ENCODE measurements at places on chromosomes 1 and 21.

GRCh38 chr1:158972841-158973240 is 36.9 kb upstream of the IFI16 start:
- DNase-seq = no peak

- DNase-seq = no peak
Observed at GRCh38 chr1:56866656-56867055, 12.1 kb downstream of the C8A start.

GRCh38 chr21:34886240-34887104 is 162.6 kb downstream of the RUNX1 start:
- DNase-seq = no peak

- DNase-seq = no peak
Observed at GRCh38 chr1:39016604-39017171, 9.5 kb upstream of the NDUFS5 start.

GRCh38 chr21:31644643-31645042 is 14.8 kb upstream of the SOD1 start:
- DNase-seq = no peak

DNA sequence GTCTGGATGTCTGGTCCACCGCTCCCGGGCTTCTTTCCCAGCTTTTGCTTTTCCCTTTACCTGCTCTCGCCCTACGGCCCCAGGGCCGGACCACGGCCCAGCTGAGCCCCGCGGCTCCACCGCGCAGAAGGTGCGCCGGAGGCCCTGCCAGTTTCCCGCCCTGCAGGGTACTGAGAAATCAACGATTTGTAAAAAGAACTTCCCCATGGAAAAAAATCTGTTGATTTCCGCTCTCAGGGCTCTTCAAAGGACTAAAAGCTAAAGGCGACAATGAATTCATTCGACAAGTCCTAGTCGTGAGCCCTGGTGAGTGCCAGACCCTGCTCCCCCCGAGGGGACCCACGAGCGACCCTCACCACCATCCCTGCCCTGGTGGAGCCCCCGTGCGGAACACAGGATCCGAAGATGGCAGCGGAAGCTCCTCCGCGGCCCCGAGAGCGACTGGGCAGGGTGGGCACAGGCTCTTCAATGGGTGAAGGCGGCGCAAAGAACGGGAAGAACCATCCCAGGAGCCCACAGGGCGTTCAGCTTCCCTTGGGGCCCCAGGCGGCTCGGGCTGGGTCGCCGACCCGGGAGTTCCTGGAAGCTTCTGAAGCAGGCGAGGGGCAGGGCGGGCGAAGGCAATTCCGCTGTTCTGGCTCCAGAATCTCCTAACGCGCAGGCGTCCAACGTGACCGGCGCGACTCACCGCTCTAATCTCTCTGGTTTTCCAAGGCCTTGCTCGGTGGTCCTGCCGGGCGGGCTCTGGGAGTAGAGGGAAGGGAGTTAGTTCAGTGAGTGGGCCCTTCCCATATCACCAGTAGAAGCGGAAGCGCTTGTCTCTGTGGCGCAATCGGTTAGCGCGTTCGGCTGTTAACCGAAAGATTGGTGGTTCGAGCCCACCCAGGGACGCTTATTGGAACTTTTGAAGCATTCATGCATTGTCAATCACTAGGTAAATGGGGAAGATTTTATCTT is 6.6 kb upstream of the RNU1-2 start:
- peak; percentile 70 for DNase-seq

DNA sequence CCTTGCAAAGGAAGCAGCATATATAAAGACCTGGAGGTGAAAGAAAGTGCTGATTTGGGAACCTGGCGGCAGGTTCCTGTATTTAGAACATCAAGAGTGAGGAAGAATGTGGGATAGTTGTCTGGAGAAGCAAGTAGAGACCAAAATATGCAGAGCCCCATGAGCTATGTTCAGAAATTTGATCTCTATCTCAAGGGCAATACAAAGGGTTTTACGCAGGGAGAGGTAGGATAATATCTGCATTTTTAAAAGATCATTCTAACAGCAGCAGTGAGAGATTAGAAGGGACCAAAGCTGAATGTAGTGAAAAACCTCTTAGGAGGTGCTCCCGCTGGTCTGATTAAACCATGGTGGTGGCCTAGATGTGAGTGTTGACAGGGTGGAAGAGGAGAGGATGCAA is 453.9 kb upstream of the PKN2 start:
- DNase-seq = no peak

GRCh38 chr1:84687714-84688462 is 2.4 kb downstream of the SSX2IP start:
- no peak for DNase-seq

GRCh38 chr1:6497215-6497866 is 5.9 kb upstream of the PLEKHG5 start:
- DNase-seq = no peak

DNA sequence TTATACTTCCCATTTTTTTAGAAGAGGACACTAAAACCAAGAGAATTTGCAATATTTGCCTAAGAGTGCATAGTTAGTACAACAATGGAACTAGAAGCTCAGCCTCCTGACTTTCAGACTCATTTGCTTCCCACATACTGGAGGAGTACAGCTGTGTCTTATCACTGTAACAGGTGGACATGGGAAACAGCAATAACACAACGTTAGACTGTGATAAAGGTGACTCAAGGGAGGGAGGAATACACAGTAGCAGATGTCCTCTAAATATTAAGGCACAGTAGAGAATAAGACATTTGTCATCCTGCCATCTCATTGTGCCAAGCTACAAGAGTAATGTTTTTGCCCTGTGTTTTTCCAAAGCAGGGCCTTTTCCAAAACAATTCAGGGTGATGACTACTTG is 55.4 kb upstream of the JAK1 start:
- DNase-seq = no peak

GRCh38 chr1:167492481-167492910 is 25.8 kb downstream of the CD247 start:
- DNase-seq = no peak

GRCh38 chr1:245609354-245610150 is 454.8 kb downstream of the KIF26B start:
- DNase-seq = no peak

DNA sequence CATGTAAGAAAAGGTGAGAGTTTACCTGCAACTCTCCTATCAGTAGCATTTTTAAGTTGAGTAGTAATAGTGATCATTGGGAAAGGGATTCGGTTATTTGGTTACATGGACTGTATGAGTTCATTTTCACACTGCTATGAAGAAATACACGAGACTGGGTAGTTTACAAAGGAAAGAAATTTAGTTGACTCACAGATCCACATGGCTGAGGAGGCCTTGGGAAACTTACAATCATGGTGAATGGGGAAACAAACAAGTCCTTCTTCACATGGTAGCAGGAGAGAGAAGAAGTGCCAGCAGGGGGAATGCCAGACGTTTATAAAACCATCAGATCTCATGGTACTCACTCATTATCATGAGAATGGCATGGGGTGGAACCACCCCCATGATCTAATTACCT is 59.3 kb upstream of the FBXO28 start:
- no peak for DNase-seq

GRCh38 chr21:31107871-31108270 is 69.6 kb upstream of the KRTAP19-8 start:
- no peak for DNase-seq

DNA sequence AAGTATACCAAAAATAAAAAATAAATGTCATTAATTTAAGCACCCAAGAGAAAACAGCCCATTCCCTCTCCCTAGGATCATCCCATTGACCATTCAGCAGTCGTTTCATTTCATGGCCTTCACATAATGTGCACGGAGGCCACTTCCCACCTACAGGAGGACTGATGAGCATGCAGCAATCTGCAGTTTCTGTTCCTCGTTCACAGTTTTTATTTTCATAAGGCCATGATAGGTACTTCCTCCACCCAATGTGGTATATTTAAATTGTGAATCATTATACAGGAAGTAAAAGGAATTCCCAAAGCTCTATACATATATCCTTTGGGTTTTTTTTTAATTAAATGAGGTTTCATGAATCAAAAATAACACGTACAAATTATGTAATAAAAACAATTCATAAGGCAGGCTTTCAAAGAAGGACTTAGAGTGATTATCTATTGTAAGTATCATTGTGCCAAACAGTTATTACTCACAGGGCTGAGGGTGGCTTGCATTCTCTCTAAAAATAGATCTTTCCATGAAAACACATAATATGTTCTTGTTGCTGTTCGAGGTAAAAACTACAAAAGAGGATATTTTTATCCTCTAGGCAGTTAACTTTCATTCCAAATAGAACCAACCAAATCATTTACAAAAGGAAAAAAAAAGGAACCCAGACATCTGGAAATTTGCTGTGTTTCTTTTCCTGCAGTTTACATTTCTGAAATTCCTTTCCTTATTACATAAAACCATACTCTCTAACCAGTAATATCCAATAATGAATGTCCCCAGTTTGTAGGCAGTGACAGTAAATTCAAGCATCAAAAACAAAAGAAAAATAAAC is 27.5 kb upstream of the SLC44A3 start:
- no peak for DNase-seq

- no peak for DNase-seq
Observed at GRCh38 chr1:208885060-208885459, 640.9 kb upstream of the PLXNA2 start.

DNA sequence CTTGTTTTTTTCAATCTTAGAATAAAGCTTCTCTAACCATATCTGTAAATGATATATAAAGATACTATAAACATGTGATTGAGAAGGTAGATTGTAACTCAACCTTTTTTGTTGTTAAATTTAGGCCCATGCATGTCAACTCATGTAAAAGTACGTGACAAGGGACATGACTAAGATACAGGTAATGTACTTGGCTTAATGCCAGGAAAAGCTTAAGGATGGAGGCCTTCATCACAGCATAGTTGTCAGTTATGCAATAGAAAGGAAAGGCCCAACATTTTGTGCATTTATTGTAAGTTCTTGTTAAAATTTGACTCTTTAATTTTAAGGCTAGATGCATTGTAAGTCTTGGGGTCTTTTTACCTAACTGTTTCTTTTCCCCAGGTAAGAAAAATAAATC is 305.1 kb downstream of the LTN1 start:
- no peak for DNase-seq

GRCh38 chr1:160373696-160374095 is 6.8 kb downstream of the NHLH1 start:
- no peak for DNase-seq

DNA sequence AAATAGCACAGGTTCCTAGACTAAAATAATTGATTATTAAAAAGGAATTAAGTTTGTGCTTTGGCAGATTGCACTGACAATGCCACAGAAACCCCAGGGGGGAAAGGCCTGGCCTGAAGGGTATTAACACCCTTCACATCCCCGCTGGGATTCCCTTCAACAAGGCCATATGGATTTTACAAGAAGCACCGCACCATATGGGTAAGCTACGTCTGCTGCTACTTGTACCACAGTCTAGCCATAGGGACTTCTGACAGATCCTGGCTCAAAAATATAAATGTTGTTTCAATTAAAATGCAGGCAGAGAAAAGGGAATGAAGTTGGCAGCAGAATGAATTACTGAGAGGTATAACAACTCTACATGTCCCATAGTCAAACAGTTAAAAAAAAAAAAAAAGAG is 101.0 kb downstream of the DENND1B start:
- DNase-seq = no peak

DNA sequence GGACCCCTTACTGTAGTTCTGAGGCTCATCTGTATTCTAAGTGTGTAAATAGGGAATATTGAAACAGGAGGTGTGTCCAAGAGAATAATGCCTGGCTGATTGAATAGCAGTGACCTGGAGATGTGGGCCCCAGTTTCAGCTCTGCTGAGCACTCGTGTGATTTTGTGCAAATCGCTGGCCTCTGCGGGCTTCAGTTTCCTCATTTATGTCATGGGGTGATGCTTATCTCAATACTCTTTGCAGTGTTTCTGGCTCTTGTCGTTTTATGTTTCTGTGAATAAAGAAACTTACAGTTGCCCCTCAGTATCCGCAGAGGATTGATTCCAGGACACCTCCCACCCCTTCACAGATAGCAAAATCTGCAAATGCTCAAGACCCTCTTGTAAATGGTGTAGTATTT is 5.0 kb downstream of the COG2 start:
- no peak for DNase-seq

- DNase-seq = no peak
Observed at GRCh38 chr1:10815858-10816195, 19.4 kb upstream of the CASZ1 start.

DNA sequence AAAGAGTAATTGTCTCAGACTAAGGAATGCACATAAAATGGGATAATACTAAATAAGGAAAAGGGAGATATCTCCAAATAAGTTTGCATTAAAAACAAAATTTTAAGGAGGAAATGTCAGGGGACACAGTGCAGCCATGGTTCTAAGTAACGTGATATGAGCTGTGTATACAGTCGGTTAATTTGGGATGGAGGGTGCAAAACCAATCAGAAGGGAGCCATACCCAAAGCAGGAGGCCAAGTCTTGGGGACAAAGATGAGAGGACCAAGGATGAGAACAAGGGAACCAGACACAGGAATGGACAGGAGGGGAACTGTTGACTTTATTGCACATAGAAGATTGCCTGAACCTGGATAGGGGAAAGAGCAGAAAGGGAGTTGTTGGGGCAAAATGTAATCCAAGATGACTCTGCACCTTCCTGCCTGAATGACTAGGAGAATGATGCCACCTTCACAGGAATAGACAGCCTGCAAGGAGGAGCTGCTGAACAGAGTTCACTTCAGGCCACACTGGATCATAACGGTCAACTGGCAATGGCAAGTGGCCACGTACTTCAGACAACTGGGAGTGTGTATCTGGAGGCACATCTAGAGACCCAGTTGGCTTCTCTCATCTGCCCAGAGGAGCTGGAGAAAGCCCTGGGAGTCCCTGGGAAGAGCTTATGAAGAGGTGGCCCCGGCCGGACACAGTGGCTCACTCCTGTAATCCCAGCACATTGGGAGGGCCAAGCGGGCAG is 22.0 kb upstream of the BOLA1 start:
- DNase-seq = no peak

- no peak for DNase-seq
Observed at GRCh38 chr1:209787551-209787950, 3.2 kb upstream of the C1orf74 start.

DNA sequence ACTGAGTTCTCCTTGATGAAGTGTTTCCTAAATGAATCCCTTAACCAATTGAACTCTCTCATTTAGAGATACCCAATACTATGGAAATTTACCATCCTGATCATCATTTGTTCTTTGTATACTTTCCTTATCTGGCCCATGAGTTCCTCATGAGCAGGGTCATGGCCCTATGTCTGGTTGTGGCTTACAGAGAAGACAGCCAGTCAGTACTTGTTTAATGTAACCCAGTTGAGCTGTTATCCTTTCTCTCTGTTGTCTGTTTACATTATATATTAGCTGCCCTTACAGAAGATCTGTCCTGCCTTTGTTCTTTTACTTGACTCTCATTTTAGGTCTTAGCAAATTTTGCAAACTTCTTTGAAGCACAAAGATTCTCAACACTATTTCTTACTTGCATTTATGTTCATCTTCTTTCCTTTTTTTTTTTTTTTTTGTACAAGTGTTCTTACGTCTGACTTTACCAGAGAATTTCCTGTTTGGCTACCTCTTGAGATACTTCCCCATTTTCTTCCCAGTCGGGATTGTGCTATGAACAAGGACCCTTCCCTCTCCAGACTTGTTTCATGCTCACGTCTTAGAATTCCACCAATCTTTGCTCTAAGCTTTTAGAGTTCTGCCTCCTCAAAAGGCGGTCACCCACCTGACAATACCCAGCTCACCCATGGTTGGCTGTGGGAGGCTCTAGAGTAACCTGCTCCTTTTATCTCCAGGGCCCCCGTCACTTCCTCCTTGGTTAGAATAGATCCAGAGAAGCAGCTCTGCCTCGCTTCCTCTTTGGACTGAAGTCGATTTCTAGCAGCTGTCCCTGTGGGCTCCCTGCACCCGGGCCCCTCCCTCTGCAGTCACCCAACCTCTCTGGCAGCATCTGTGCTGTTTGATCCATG is 53.6 kb upstream of the RUNX1 start:
- DNase-seq = no peak

Measured in stimulated activated CD4-positive, alpha-beta T cell treated with anti-CD3 and anti-CD28 coated beads, Interleukin-4, amount 100 ng/mL, for 48 hours (primary cell).